Heart right ventricle (tissue), 16 donors: ENCODE measurements at places on chromosomes 16 and 17. TPM values are rescaled to one million over a fixed set of nuclear protein-coding genes. Genes with fewer than 3 reads are reported as not detected.
A peak's percentile ranks its signal among the peaks of the same experiment; 100 is the strongest.

- H3K27me3 ChIP-seq = no peaks in the 10 kb centered on the region
- H3K27ac ChIP-seq = no peak overlapping the region
- no peaks in the 10 kb centered on the region for H3K36me3 ChIP-seq
- H3K4me3 ChIP-seq = no peak overlapping the region
- no peaks in the 10 kb centered on the region for H3K4me1 ChIP-seq
Observed at GRCh38 chr16:48978501-48978900, 303.1 kb downstream of the CBLN1 start.

DNA sequence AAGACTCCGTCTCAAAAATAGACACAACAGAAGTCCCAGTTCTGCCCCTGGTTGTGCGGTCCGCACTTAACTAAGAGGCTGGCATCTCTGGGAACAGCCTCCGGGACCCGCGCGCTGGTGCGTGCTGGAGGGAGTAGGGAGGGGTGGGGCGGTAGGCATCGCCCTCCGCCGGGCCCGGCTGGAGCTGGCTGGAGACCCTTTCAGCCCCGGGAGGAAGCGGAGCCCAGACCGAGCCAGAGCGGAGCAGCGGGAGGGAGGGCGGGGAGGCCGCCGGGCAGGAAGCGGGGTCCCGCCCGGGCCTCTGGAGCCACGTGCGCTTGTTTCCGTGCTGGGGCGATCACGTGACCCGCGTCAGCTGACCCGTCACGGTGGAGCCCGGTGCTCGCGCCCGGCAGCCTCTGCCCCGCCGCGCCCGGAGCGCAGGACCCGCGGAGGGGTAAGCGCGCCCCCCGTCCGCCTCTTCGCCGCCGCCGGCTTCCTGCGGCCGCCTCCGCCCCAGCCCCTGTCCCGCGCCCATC, at the start of gene WDR81:
TSS of gene WDR81 (plus strand) at position 354 of the 518 bp plus-strand sequence. CDS start 256 bp downstream, outside the sequence.
- H3K4me3 ChIP-seq = peak within 1 kb of the TSS; percentile 72
- H3K4me1 ChIP-seq = peaks cover 14% of the 10 kb centered on the region
- peaks cover 35% of the 10 kb centered on the region for H3K36me3 ChIP-seq
- peak within 1 kb of the TSS; percentile 76 for H3K27ac ChIP-seq
- DNase-seq = peak; percentile 93

- peak; percentile 68 for DNase-seq
- H3K27me3 ChIP-seq = peaks cover 11% of the 10 kb centered on the region
- H3K4me1 ChIP-seq = peaks cover 7% of the 10 kb centered on the region
- no peaks in the 10 kb centered on the region for H3K36me3 ChIP-seq
- no peak overlapping the region for H3K27ac ChIP-seq
Observed at GRCh38 chr17:16363749-16364536, 10.7 kb upstream of the CENPV start.

- H3K27ac ChIP-seq = no peak overlapping the region
- H3K36me3 ChIP-seq = no peaks in the 10 kb centered on the region
- no peak overlapping the region for H3K4me3 ChIP-seq
- H3K4me1 ChIP-seq = no peaks in the 10 kb centered on the region
- H3K27me3 ChIP-seq = no peaks in the 10 kb centered on the region
Observed at GRCh38 chr16:59783191-59783590, 1049.1 kb upstream of the GOT2 start.

Gene OR3A3
- total RNA-seq = not detected

DNA sequence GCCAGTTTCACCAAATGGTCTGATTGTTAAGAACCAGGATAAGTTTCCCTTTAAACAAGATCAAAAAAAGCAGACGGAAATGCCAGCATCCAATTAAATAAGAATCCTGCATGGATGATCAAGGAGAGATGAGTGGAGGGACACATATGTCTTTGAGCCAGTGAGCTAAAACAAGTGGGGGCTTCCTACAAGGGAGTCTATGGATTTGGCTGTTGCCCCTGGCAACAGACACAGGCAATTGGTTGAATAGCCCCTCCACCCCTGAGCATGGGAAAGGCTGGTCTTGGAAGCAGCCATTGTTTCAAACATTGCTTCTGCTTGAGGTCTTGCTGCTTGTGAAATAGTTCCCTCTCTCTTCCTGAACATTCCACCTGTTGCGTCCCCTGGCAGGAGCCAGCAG, 374.7 kb upstream of the ERCC4 start:
- H3K27me3 ChIP-seq = no peaks in the 10 kb centered on the region
- no peak for DNase-seq
- H3K4me3 ChIP-seq = no peak overlapping the region

DNA sequence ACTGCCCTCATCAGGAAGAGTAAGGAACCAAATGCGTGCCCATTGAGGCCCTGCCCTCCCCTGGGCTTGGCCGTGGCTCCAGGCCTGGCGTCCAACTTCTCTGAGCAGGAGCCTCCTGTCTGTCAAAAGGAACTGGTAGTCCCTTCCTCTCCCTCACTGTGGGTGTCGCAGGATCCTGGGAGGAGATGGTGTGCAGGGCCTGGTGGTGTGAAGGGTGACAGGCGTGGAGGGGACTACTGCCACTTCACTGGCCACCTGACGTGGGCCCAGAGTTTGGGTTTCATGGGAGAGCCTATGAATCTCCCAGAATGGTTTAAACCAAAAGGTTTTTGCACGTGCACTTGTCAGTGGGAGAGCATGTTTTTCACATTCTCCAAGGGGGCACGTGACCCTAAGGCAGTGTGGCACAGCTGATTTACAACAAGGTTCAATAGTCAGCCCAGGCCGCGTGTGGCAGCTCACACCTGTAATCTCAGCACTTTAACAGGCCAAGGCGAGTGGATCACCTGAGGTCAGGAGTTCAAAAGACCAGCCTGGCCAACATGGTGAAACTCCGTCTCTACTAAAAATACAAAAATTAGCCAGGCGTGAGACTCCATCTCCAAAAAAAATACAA, 12.5 kb downstream of the ARL2BP start:
- H3K27ac ChIP-seq = no peak overlapping the region
- peaks cover 6% of the 10 kb centered on the region for H3K4me1 ChIP-seq
- no peak overlapping the region for H3K4me3 ChIP-seq
- no peak for DNase-seq

DNA sequence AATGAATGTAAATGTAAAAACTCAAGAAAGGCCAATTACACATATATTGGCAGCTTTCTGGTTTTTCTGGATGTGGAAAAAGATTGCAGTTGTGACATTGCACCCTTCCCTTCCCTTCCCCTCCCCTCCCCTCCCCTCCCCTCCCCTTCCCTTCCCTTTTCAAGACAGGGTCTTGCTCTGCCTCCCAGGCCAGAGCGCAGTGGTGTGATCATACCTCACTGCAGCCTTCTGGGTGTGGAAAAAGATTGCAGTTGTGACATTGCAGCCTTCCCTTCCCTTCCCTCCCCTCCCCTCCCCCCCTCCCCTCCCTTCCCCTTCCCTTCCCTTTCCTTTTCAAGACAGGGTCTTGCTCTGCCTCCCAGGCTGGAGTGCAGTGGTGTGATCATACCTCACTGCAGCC, 41.7 kb downstream of the PIK3R5 start:
- no peaks in the 10 kb centered on the region for H3K27me3 ChIP-seq
- H3K4me3 ChIP-seq = no peak overlapping the region
- H3K4me1 ChIP-seq = no peaks in the 10 kb centered on the region
- H3K27ac ChIP-seq = no peak overlapping the region
- H3K36me3 ChIP-seq = no peaks in the 10 kb centered on the region
- DNase-seq = no peak

DNA sequence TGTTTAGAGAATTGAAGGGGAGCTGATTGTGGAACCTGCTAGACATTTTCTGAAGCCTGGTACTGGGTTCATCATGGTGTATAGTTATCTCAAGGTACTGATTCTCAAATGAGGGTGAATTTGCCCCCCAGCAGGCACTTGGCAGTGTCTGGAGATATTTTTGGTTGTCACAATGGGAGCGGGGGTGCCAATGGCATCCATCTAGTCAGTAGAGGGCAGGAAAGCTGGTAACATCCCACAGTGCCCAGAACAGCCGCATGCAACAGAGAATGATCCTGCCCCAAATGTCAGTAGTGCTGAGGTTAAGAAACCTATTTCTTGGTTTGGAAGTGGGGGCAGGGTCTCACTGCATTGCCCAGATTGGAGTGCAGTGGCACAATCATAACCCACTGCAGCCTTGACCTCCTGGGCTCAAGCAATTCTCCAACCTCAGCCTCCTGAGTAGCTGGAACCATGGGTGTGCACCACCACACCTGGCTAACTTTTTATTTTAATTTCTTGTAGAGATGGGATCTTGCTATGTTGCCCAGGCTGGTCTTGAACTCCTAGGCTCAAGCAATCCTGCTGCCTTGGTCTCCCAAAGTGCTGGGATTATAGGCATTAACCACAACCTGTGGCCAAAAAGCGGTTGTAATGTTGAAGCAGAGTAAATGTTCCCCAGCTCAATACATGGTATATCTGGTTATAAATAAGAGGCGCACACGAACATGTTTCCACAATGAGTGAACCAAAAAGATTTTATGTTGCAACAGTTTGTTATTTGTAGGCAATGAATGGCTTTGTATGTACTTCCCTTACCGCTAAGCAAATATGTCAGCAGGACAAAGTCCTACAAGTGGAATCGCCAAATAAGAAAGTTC, 46.4 kb upstream of the EEF2KMT start:
- no peaks in the 10 kb centered on the region for H3K4me1 ChIP-seq
- H3K4me3 ChIP-seq = no peak overlapping the region
- H3K27me3 ChIP-seq = no peaks in the 10 kb centered on the region

DNA sequence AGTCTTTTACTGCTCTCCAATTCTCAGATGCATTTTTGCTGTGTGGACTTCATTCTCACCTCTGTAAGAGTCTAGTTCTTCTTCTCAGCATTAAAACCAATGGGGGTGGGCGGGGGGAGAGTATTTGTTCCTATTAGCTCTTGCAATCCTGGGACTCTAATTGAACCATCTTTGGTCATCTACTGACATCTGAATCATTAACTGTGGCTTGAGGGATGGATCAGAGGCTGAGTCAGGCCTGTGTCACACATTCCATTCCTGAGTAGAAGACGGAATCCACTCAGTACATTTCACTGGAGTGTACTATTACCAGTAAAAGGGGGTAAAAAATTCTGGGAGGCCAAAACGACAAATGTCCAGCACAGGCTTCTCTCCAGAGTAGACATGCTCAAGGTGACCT, 12.8 kb upstream of the ZNF23 start:
- no peak overlapping the region for H3K27ac ChIP-seq
- DNase-seq = no peak
- no peaks in the 10 kb centered on the region for H3K4me1 ChIP-seq
- no peak overlapping the region for H3K4me3 ChIP-seq
- peaks cover 17% of the 10 kb centered on the region for H3K36me3 ChIP-seq
- H3K27me3 ChIP-seq = no peaks in the 10 kb centered on the region
